ENCODE measurements at places on chromosomes 6 and 20.

DNA sequence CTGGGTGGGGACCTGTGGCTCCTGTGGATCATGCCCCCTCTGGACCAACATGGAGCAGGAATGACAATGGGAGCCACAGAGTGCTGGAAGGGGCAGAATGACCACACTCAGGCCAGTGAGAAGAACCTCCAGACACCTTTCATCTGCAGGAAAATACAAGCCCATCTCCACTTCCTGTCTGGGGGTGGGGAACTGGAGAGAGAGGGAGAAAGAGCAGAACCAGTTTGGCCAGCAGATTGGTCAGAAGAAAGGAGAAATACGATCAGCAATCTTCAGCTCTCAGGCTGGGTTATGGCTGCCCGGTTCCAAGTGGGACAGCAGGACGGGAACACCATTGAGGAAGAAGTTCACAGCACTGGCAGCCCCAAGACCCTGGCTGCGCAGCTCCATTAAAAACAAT, 37.0 kb downstream of the BMP7 start:
- no peak for DNase-seq

GRCh38 chr6:108778421-108779186, 69.6 kb upstream of the ARMC2 start:
- DNase-seq, result no peak

GRCh38 chr6:121826156-121826810, 390.8 kb downstream of the GJA1 start:
- DNase-seq, result no peak

DNA sequence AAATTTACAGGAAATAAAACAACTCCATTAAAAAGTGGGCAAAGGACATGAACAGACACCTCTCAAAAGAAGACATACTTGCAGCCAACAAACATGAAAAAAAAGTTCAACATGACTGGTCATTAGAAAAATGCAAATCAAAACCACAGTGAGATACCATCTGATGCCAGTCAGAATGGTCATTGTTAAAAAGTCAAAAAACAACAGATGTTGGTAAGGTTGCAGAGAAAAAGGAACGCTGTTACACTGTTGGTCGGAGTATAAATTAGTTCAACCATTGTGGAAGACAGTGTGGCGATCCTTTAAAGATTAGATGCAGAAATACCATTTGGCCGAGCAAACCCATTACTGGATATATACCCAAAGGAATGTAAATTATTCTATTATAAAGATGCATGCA, 858.0 kb upstream of the FLRT3 start:
- no peak for DNase-seq

DNA sequence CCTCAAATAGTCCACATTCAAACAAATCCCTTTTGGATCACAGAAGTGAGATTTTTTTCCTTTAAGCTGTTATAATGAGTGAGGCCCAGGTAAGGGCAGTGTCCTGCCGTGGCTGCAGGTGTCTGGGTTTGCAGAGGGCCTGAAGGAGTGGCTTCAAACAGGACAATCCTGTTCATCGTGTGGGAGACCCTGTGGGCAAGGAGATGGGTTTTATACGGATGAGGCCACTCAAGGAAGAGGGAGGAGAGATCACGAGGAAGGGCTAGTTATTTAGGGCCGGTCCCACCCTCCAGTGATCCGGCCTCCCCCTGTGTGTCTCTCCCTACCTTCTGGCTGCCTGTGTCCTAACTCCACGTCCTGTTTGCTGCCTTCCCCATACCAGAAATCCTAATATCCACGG, 33.8 kb downstream of the PPP1R14C start:
- DNase-seq, result no peak

DNA sequence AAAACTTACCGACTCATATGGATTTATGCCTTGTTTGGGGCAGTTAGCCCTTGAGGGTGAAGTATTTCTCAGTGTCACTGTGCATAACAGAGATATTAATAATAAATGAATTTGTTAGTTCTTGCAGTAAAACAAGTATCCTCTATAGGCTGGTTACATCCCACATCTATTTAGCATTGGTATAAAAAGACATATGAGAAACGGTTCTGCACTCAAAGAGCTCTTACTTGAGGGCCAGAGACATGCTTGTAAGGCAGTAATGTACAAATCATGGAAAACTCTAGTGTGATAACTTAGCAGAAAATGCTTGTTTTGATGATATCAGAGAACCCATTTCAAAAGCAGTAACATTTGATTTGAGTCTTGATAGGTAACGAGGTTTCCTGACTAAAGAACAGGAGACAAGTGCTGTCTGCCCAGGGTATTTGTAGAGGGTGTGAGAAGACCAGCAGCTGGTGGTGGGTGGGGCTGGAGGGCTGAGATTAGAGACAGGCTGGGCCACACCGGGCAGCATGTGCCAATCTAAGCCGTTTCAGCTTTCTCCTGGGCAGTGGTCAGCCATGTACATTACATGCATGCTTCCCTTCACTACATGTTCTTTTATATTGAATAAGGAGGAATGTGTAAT, 46.3 kb downstream of the TULP4 start:
- DNase-seq, result no peak

- no peak for DNase-seq
These were observed 160.1 kb downstream of the SIM1 start for GRCh38 chr6:100304575-100304974.

GRCh38 chr6:140602431-140603248, 1228.2 kb upstream of the CITED2 start:
- DNase-seq, result no peak

DNA sequence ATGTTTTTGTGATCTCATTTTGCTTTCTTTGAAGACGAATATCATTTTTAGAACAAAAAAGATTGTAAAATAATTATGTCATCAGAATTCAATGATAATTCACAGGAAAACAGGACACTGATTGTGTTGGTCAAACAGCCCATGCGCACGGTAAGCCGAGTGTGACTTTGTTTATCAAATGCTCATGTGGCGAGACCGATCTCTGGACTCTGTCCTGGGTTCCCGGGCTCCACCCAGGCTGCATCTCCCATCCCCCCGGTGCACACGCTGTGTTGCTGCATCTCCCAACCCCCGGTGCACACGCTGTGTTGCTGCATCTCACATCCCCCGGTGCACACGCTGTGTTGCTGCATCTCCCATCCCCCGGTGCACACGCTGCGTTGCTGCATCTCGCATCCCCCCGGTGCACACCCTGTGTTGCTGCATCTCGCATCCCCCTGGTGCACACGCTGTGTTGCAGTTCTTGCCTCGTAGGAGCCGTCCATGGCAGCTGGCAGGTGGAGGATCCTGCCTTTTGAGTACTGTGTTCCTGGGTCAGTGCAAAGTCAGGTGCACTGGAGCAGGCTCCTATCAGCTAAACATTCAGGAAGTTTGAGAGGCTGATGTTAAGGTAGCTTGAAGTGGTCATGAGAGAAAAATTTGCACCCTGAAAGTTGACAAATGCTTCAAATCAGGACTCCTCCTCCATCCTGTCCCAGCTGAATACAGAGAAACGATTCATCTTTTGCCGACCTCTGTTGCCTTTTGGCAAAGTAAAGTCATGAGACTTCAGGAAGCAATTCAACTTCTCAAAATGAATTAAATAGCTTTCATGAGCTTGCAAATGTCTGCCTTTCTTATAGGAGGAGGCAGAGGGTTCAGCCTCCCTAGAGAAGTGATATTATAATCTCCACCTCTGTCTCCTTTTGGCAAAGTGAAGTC, 77.1 kb upstream of the FRMD1 start:
- no peak for DNase-seq

- no peak for DNase-seq
These were observed 354.9 kb downstream of the CD109 start for GRCh38 chr6:74050921-74051320.

DNA sequence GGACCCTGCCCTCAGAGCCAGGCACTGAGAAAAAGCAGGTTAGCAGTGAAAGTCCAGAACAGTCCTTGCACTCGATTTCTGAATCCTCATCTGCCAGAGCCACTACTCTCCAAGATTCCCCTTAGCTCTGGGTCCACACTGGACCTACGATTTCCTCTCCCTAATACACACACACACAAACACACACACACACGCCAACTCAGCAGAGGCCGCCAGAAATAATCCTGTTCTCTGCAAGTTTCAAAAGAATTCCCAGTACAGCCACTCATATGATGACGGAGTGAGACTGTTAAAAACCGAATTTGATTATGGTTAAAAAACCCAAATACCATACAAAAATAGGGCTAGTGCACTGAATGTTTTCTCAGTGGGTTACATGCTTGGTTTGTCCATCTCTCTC, 90.8 kb downstream of the GMPR start:
- DNase-seq, result no peak

- DNase-seq, result no peak
These were observed 69.3 kb downstream of the ABHD12 start for GRCh38 chr20:25321262-25321831.

DNA sequence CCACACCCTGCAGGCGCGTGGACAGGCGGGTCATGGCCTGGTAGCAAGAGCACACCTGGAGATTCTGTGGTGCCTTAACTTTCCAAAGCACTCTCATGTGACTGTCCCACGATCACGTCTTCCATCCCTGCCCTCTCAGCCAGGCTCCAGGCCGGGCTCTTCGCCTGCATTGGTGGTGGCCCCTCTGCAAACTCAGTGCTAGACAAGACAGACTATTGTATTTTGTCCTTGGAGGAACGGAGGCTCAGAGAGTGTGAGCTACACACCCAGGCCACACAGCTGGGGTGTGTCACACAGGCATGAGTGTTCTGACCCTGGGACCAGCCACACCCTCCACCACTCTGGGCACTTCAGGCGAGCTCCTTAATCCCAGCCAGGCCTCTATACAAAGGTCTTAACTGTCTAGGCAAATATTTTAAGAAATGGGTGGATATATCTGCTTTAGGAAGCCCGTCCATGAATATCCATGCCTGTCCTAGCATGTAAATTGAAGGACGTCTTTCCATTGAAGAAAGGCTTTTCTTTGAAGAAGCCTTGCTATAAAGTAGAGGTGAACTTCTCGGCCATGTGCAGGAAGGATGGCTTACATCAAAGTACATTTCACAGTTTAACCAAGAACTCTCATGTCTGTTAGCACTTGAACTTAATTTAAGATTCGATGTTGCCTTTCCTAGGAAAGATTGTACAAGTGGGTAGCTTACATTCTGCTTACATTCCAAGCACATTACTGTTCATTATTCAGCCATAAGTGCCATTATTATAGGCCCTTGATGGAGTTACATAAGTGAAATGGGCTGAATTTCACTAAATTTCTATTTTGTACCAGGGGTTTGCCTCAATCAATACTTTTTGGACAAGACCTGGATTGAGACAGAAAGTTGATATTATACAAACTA, 263.9 kb downstream of the DLL1 start:
- DNase-seq, result no peak

GRCh38 chr6:46059608-46060007, 43.9 kb upstream of the CLIC5 start:
- DNase-seq, result no peak

- DNase-seq, result no peak
These were observed 11.2 kb downstream of the SLC13A3 start for GRCh38 chr20:46640044-46640443.

GRCh38 chr6:25056130-25056529, 120.4 kb upstream of the RIPOR2 start:
- no peak for DNase-seq

DNA sequence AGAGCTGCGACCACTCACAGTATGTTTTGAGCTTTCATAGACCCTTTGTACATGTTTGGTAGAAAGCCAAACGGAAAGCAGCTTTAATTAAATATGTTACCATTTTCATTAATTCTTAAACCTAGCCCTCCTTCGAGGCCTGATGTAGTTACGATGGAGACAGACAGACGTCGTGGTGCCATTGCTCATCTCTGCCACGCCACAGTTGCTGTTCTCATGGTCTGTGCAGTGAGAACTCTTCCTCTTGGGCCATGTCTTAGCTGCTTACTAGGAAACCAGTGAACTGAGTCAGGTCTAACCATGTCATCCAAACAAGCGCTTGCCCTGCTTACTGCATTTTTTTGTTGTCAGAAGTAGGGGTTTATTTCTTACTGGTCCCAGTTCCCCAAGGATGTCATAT, 62.8 kb downstream of the SNX9 start:
- DNase-seq, result no peak

- no peak for DNase-seq
These were observed 21.8 kb downstream of the PHIP start for GRCh38 chr6:79056226-79056625.

GRCh38 chr6:112030206-112030960, 23.5 kb upstream of the CCN6 start:
- no peak for DNase-seq

- no peak for DNase-seq
These were observed 7.2 kb downstream of the ATP9A start for GRCh38 chr20:51760905-51761546.

GRCh38 chr6:53192682-53193188, 44.1 kb upstream of the GCM1 start:
- DNase-seq, result no peak

- no peak for DNase-seq
These were observed 58.9 kb downstream of the RREB1 start for GRCh38 chr6:7166410-7167293.

GRCh38 chr6:53168516-53169267, 20.1 kb upstream of the GCM1 start:
- DNase-seq, result no peak

GRCh38 chr20:4512891-4513550, 208.7 kb upstream of the PRND start:
- no peak for DNase-seq

DNA sequence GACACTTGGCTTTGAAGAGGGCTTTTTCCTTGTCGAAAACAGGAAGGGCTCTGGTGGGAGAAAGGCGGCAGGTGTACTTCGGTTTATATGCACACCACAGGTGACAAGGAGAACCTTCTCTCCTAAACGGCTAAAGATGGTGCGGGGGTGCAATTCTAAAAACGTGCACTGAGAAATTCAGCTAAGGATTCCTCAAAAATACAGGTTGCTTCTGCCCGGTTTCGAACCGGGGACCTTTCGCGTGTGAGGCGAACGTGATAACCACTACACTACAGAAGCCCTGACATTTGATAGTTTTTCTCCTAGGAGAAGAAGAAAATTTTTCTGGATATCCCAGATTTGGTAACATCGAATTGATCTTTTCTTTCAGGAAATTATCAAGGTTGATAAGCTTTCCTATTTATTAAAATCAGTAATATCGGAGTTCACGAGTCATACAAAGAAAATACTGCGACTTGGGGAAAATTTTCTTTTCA, 32.0 kb downstream of the POM121L2 start:
- no peak for DNase-seq

DNA sequence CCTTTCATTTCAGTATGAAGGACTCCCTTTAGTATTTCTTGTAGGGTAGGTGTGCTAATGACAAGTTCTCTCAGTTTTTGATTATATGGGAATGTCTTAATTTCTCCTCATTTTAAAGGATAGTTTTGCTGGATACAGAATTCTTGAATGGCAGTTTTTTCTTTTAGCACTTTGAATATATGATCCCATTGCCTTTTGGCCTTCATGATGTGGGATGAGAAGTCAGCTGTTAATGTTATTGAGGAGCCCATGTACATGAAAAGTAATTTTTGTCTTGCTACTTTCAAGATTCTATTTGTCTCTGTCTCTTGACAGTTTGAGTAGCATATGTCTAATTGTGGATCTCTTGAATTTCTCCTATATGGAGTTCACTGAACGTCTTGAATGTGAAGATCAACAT, 30.9 kb downstream of the RSPH3 start:
- no peak for DNase-seq

- no peak for DNase-seq
These were observed at the start of gene EPB41L1 for GRCh38 chr20:36154700-36155628. TSS of gene EPB41L1 (plus strand) at chr20:36154740. CDS start at chr20:36173778, 19,038 bp downstream.
